Stomach (tissue), 19 donors: ENCODE measurements at places on chromosomes 7 and 10. TPM values are rescaled to one million over a fixed set of nuclear protein-coding genes. Genes with fewer than 3 reads are reported as not detected.

Gene ZNF365
- 0.18 TPM for total RNA-seq

Gene CALML3
- total RNA-seq: not detected

Gene CYP26C1
- not detected for total RNA-seq

Gene EGFR
- 33.5 TPM for total RNA-seq

Gene PON3
- total RNA-seq: 9.4 TPM

Gene ANKRD26
- total RNA-seq: 14.1 TPM

Gene TM9SF3
- total RNA-seq: 122 TPM

GRCh38 chr10:68795886-68796532 lies 31.3 kb upstream of the STOX1 start:
- DNase-seq: no peak

DNA sequence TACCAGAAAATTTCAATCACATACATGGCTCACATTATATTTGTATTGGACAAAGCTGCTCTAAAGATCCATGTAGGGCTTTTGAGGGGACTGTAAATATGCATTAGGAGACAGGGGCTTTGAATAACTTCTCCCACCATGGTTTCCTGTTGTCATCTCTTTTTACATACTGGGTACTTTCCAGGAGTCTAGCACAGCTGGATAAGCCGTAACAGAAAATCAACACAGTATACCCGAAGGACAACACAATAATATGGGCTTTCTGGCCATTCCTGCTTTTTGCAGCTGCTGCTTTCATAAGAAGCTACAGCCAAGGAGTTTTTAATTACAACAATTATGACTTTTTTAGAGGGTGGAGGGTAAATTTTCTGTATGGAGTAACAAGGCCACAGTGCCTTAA lies 63.4 kb upstream of the SRPK2 start:
- no peak for DNase-seq

DNA sequence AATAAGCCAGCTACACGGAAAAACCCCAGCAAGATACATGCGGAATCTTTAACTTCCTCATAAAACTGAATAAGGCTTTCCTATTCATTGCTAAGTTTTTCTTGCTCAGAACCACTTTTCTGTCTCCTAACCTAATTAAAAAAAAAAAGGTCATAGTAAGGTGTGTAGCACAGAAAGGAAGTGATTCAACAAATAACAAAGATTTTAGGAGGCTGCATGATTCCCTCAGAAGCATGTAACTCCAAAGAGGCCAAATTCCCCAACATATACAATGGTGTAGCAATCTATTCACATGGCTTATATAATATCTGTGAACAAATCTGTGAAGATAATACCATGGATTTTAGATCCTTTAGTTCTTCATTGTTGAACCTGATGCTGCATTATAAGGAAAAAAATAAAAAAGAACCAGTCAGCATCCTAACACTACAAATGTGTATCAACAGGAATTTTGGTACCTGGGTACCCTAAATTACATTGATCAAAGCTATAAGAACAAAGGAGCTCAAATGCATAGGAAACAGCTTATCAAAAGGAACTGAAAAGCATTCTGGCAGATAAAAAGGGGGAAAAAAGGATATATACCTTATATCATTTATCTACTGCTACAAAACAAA lies 63.8 kb downstream of the IMMP2L start:
- no peak for DNase-seq

GRCh38 chr7:107879400-107880035 lies 11.5 kb upstream of the DLD start:
- DNase-seq: peak; percentile 59

DNA sequence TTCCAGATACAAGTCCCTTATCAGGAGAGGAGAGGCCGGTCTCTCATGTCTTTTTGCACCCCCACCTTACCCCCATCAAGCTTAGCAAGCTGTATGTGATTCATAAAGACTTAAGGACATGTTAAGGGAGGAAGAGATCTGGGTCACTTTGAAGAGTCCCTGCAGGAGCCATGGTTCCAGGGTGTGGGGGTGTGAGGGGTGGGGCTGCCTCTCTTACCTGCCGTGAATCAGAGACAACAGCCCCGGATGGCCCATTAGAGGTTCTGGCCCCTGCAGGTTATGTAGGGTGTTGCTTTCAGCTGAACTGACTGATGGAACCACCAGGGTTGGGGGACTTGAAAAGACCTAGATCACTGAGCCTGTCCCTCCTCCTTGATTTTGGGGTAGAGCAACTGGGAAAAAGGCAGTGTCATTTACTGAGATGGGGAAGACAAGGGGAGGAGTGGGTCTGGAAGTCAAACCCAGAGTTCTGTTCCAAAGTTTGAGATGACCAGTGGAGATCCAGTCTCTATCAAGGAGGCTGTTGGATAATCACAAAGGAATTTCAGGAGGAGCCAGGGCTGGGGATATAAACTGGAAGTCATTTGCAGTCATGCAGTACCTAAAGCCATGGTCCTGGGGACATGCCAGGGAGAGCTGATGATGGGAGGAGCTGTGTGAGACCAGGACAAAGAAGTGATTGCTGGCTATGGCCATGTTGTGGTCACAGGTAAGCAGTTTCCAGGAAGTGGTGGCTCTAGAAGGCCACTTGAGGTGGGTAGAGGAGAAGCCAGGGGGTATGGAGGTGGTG lies 23.1 kb downstream of the ADAMTS14 start:
- DNase-seq: no peak

- no peak for DNase-seq
Measured at GRCh38 chr7:29022291-29022988, 64.3 kb upstream of the TRIL start.

- DNase-seq: no peak
Measured at GRCh38 chr7:157276731-157277562, 59.9 kb upstream of the DNAJB6 start.

- DNase-seq: no peak
Measured at GRCh38 chr10:93461109-93461806, 20.9 kb downstream of the MYOF start.

DNA sequence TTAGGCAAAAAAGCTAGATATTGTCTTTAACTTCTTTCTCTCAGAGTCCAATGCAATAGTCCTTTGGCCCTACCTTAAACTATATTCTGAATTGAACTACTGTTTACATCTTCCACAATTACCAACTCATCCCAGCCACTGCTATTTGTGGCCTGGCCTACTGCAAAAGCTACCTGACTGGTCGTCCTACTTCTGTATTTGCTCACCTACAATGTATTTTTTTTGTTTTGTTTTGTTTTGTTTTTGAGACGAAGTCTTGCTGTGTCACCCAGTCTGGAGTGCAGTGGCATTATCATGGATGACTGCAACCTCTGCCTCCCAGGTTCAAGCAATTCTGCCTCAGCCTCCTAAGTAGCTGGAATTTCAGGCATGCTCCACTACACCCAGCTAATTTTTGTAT lies 51.2 kb downstream of the ARL4A start:
- no peak for DNase-seq

- DNase-seq: no peak
Measured at GRCh38 chr7:31663072-31663471, 23.9 kb upstream of the PPP1R17 start.

GRCh38 chr7:140213684-140214074 lies 36.9 kb upstream of the KDM7A start:
- no peak for DNase-seq

DNA sequence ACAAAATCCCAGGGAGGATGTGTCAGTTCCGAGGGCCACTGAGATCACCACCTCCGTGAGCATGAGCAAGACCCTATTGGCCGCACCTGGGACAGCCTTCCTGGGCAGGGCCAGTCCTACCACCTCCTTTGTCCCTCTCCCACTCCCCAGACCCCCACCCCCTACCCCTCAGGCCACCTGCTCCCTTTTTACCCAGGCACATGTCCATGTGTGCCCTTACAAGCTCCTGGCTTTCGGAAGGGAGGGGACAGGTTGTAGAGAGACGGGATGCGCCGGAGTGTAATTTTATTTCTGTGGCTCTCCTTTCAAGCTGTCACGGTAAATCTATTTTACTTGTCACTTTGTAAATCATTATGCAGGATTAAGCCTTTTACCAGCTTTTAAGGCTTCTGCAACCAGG lies 20.9 kb downstream of the ZMIZ1 start:
- DNase-seq: no peak

DNA sequence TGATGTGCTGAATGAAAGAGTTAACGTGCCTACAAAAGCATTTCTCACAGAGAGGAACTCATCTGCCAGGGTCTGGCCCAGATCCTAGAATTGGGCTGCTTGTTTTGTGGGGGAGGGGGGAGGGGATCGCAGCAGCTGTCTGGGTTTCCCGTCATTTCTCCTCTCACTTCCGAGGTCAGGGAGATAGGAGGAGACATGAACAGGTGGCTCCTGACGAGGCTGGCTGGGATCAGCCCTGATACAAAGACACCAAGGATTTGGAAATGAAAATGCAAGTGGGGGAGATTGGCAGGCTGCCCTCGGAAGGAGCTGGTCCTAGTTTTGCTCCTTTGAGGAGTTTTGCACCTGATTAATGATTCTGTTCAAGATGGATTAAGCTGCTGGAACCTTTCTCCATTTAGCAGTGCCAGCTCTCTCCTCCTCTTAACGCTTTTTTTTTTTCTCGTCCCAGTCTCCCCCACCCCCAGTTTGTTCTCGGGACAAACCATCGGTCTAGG lies 86.8 kb upstream of the KMT2C start:
- DNase-seq: peak; percentile 60

DNA sequence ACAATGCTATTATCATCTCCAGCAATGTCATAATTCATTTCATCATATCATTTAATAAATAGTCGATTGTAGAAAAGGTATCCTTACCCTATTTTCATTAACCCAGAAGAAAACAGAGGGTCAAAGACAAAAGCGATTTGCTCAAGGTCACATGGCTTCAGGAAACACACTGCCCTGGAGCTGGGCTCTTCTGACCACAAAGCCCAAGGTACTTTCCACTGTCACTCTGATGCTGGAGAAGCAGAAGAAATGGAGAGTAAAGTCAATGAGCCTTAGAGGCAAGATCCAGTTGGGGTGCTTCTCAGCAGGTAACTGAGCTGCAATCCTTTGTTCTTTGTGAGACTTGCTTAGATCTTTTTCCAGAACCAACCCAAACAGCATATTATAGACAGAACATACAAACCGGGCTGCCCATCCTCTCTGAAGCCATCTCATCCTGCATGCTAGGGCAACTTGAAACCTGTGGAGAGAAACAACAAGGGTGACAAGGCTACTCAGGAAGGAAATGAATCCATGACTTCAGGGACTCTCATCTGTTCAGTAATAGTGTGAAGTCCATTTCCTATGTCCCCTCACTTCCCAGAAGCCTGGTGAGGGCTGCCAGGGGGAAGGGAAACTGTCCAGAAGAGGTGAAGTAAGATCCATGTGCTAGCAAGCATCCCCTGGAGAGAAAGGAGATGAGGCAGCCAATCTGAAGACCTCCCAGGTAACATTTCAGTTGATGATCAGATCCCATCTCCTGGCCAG lies 148.6 kb upstream of the SVIL start:
- DNase-seq: no peak

DNA sequence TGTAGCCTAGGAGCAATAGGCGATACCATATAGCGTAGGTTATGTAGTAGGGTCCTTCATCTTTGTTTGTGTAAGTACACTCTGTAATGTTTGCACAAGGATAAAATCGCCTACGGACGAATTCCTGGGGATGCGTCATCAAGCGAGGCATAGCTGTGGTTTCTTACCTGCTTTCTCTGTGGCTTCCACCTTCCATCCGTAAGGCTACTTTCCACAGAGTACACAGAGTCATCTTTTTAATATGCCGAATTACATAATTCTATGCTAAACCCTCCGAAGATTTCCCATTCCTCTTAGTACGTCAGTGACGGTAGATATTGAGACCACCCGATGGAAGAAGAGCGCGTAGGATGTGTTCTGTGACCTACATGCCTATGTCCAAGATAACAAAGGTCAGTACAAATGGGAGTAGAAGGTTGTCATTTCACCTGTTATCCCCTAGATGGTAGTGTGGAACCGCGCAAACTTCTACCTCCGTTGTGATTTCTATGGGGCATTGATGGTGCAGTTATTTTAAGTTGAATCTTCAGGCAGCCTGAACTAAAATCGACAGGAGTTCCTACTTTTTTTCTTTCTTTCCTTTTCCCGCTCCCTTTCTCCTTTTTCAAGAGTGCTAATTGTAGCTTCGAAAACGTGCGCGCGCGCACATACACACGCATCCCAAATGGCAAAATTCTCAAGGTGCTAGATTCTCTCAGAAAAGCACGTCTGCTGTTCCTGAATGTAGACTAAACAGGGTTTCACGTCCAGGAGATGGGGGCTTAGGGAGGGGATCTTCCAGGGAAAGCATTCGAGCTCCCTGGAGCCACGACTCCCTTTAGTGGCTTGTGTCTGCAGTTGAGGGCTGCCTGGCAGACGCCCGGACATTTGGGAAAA lies 111.7 kb upstream of the MBL2 start:
- DNase-seq: peak; percentile 47

- DNase-seq: no peak
Measured at GRCh38 chr7:2517678-2518507, 1.7 kb upstream of the LFNG start.

DNA sequence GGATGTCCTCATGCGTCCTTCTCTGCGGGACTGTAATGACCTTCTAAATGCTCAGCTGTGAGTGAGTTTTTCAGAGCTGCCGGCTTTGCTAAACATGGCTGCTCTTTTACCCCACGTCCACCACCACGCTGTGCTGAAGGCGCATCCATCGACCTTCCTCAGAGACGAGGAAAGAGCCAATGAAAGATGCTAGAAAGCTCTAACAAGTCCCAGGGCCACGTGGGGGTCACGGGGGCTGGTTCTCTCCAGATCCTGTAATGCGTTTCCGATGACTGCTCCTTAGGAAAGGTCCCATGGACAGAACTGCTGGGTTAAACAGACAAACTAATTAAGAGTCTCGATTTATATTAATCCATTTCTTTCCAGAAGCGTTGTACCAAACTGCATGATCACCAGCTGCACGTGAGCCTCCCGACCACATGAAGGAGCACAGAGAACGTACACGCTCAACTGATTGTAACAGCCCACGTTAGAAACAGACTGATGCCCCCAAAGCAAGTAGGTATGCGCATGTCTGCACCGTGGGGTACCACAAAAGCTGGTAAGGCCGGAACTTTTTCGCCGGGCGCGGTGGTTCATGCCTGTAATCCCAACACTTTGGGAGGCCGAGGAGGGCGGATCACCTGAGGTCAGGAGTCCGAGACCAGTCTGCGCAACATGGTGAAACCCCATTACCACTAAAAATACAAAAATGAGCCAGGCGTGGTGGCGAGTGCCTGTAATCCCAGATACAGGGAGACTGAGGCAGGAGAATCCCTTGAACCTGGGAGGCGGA lies 109.6 kb downstream of the TCERG1L start:
- DNase-seq: peak; percentile 17

- no peak for DNase-seq
Measured at GRCh38 chr7:30436518-30436917, 42.1 kb downstream of the NOD1 start.

DNA sequence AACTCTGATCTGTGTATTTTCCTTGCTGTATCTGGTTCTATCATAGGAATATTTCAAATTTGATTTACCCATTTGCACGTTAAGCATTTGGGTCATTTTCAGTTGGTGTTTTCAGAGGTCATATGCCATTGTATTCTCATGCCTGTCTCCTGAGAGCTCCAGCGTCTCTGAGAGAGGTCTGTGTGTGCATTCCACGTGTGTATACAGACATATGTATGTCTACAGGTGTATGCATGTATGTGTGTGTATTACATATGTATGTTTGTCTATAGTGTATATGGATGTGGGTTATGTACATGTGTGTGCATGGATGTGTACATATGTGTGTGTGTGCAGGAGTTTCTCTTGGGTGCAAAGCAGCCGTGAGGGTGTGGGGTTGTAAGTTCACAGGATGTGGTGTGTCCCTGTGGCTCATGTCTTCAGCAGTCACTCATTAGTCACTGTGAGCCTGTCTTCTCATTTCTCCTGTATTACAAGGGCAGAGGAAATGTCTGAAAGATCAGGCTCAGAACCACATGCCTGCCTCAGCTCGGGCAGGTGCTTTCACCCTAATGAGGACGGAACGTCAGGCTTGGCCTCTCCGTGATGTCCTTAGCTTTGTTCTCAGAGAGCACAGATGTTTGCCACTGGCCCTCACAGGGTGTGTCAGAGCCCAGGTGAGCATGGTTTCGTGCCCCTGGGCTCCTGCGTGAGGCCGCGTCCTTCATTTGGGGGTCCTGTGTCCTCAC lies 101.6 kb downstream of the NKX6-2 start:
- peak; percentile 55 for DNase-seq
